Natural killer cell treated with Interleukin-12 subunit alpha and Interleukin-12 subunit beta and Interleukin-15 and Interleukin-18, amount 100 ng/mL, for 72 hours (primary cell): ENCODE measurements at places on chromosomes 2 and 18.

- no peak for DNase-seq
Observed at GRCh38 chr2:14778015-14778414, 145.5 kb downstream of the LRATD1 start.

DNA sequence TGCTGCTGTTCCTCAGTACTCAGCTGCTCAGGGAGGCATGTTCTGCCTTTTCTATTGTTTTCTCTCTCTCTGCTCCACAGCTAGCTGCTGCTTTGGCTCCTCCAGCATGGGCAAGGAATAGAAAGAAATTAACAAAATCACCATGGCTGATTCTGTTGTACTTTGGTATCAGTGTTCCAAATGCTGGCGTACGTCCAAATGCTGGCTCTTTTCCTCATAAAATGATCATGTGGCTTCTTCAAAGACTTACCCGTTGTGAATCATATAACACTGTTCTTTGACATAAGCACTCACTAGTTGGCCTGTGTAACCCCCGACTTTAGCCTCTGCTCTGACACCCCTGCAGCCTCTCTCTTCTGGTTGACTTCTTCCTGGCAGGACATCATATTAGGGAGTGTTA is 547.6 kb downstream of the CPS1 start:
- DNase-seq, result no peak

GRCh38 chr18:69567813-69568488 is 167.3 kb downstream of the DOK6 start:
- DNase-seq, result no peak

- DNase-seq, result no peak
Observed at GRCh38 chr2:178075006-178075326, 2.4 kb upstream of the PDE11A start.

DNA sequence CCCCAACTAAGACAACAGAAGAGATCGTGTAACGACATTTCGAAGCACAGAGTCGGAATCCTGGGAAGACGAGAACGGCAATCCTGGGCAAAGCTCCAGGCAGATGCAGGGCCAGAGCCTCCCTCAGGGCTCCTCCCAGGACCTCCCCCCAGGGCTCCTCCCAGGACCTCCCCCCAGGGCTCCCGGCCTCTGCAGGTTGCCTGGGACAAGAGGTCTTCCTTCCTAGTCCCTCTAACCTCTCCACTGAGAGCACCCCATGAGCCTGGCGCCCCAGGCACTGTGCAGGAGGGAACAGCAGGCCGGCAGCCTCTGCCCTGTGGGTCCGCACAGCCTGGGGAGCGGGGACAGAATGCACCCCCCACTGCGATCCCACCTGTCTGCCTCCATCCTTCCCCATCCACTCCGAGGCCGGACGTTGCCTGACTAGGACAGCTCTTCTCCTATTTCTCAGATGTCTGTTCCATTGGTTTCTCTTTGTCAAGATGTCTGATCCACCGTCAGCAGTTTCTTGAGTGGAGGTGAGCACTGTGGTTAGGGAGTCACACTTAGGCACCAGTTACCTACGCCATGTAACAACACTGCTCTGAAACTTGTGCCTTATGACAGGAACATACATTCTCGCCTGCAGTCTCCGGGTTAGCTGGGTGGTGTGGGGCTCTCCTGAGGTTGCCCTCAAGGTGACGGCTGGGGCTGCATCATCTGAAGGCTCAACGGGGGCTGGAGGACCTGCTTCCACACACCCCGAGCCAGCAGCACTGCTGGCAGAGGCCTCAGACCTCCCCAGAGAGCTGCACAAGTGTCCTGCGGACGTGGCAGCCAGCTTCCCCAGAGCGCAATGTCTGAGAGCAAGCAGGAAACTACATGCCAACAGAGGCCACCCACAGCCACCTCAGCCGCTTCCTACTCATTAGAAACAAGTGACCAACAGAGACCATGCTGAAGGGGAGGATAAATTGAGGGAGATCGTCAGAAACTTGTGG is 28.9 kb downstream of the ADI1 start:
- DNase-seq, result no peak
